ENCODE measurements at places on chromosomes 11 and 22.

GRCh38 chr11:63510360-63511047 lies 4.6 kb downstream of the LGALS12 start:
- peaks cover 10% of the 10 kb centered on the region for H3K4me1 ChIP-seq
- DNase-seq, result no peak
- no peak overlapping the region for H3K27ac ChIP-seq
- H3K4me3 ChIP-seq, result no peak overlapping the region

- H3K27ac ChIP-seq, result no peak overlapping the region
- H3K4me3 ChIP-seq, result no peak overlapping the region
- peaks cover 2% of the 10 kb centered on the region for H3K27me3 ChIP-seq
These were observed 107.4 kb downstream of the SEZ6L start for GRCh38 chr22:26276529-26277160.

DNA sequence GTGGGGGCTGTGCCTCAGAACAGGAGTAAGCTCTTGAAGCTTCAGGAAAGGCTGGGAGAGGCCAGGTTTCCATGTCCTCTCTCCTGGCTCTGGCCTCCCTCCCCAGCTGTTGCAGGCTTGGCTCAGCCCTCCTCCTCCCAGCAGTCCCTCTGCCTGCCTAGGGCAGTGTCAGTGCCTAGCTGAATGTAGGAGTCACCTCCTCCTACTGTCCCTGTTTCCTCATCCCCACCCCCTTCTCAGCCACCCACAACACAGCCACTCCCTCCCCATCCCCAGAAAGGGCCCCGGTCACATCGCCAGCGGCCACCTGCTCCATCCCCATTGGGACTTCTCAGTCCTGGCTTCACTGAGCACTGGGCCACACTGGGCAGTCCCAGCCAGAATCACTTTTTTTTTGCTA lies 2.9 kb upstream of the FBLN1 start:
- no peaks in the 10 kb centered on the region for H3K4me1 ChIP-seq
- peaks cover 31% of the 10 kb centered on the region for H3K27me3 ChIP-seq
- no peak overlapping the region for H3K4me3 ChIP-seq
- H3K27ac ChIP-seq, result no peak overlapping the region
- DNase-seq, result no peak

- H3K36me3 ChIP-seq, result no peaks in the 10 kb centered on the region
- no peak for DNase-seq
- H3K4me3 ChIP-seq, result no peak overlapping the region
- H3K4me1 ChIP-seq, result no peaks in the 10 kb centered on the region
- H3K27me3 ChIP-seq, result peaks cover 8% of the 10 kb centered on the region
- no peak overlapping the region for H3K27ac ChIP-seq
These were observed 16.0 kb upstream of the SMIM35 start for GRCh38 chr11:118102721-118103261.

DNA sequence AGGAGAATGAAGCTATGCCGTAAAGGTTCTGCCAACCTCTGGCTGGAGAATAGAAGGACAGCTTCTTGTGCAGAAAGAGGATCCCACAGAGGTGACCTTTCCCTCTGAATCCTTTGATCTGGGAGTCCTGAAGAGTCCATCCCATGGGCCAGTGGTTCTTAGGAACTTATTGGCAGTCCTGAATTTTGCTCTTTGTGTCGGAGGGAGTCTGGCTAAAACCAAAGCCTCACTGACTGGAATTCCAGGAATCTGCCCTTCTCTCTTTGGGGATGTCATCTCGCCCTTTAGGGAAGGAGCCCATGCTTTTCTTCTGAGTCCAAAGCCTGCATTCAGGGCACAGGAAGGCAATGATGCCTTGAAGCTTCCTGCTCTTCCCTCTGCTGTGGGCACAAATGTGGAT lies 45.5 kb downstream of the PKNOX2 start:
- no peak for DNase-seq
- peaks cover 6% of the 10 kb centered on the region for H3K27me3 ChIP-seq
- no peak overlapping the region for H3K4me3 ChIP-seq
- H3K27ac ChIP-seq, result no peak overlapping the region
- H3K36me3 ChIP-seq, result no peaks in the 10 kb centered on the region

DNA sequence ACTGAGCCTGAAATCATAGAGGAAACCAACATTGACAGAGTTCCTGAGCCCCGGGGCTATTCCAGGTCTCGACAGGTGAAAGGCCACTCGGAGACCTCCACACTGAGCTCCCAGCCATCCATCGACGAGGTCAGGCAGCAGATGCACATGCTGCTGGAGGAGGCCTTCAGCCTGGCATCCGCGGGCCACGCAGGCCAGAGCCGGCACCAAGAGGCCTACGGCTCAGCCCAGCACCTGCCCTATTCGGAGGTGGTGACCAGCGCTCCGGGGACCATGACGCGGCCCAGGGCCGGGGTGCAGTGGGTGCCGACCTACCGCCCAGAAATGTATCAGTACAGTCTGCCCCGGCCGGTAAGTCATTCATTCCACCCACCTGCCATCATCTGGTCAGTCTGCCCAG lies 54.9 kb downstream of the C11orf91 start:
- peaks cover 10% of the 10 kb centered on the region for H3K27me3 ChIP-seq
- H3K4me1 ChIP-seq, result no peaks in the 10 kb centered on the region
- no peak overlapping the region for H3K4me3 ChIP-seq
- H3K36me3 ChIP-seq, result no peaks in the 10 kb centered on the region
- no peak for DNase-seq

DNA sequence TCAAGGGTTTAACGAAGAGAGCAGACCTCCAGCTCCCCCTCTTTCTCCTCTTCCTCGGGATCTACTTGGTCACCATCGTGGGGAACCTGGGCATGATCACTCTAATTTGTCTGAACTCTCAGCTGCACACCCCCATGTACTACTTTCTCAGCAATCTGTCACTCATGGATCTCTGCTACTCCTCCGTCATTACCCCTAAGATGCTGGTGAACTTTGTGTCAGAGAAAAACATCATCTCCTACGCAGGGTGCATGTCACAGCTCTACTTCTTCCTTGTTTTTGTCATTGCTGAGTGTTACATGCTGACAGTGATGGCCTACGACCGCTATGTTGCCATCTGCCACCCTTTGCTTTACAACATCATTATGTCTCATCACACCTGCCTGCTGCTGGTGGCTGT lies 363 bp downstream of the OR8A1 start:
- no peak for DNase-seq
- no peak overlapping the region for H3K27ac ChIP-seq
- H3K27me3 ChIP-seq, result no peaks in the 10 kb centered on the region
- no peak overlapping the region for H3K4me3 ChIP-seq
- H3K36me3 ChIP-seq, result no peaks in the 10 kb centered on the region

DNA sequence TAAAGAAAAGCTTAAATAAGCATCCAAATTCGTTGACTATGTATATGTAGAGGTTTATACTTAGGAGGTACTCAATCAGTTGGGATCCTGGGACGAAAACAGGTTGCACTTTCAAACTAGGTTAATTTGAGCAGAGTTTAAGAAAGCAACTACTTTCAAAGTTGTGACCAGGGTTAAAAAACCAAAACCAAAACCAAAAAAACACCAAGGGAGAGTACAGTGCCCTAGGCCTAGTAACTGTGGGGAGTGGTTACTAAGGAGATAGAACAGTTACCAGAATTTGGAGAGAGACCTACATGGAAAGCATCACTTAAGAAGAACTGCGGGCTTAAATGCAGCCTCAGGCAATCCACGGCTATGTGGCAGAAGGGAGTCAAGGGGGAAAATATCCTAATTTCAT lies 148.3 kb downstream of the JRKL start:
- no peak for DNase-seq
- no peaks in the 10 kb centered on the region for H3K4me1 ChIP-seq
- no peak overlapping the region for H3K4me3 ChIP-seq
- no peak overlapping the region for H3K27ac ChIP-seq

- no peak overlapping the region for H3K4me3 ChIP-seq
- peaks cover 47% of the 10 kb centered on the region for H3K36me3 ChIP-seq
- no peaks in the 10 kb centered on the region for H3K27me3 ChIP-seq
- H3K27ac ChIP-seq, result peak overlapping the region; percentile 87
These were observed 25.9 kb downstream of the GRAP2 start for GRCh38 chr22:39926753-39927152.

- no peak overlapping the region for H3K4me3 ChIP-seq
- H3K27ac ChIP-seq, result no peak overlapping the region
- no peaks in the 10 kb centered on the region for H3K27me3 ChIP-seq
- H3K36me3 ChIP-seq, result no peaks in the 10 kb centered on the region
- no peak for DNase-seq
These were observed 28.5 kb downstream of the RSPH14 start for GRCh38 chr22:23113067-23113846.
